ENCODE measurements at places on chromosomes 3 and 15.

- peak; percentile 48 for DNase-seq
These were observed 6.6 kb upstream of the RAB11A start for GRCh38 chr15:65862682-65863081.

DNA sequence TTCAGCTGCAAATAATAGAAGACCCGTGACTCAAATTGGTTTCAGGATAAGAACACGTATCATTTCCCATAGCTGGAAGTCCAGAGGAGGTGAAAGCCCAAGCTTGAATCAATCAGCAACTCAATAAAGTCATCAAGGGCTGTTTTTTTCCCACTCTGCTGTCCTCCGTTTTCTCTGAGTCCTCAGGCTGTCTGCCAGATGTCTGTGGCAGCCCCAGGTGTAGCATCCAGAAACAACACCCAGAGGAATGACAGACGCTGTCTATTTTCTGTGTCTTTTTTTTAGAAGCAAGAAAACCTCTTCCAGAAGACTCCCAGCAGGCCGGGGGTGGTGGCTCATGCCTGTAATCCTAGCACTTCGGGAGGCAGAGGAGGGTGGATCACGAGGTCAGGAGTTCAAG is 204.4 kb downstream of the FAM43A start:
- DNase-seq = no peak

DNA sequence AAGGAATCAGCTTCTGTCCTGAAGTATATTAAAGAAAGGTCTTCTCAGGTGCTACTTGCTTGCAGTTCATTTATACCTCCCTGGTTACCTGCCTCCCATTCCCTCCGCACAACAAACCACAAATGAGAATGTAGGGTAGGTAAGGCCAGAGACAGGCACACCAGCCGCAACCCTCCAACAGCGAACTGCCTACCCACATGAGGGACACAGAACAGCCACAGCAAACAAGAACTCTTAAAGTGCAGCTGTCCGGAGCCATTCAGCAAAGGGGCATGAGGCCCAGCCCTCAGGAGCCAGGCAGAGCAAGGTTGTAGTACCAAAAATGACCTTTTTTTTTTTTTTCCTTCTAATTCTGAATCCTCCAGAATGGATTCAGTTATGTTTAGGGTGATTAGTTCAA is 52.4 kb downstream of the SPSB4 start:
- no peak for DNase-seq

DNA sequence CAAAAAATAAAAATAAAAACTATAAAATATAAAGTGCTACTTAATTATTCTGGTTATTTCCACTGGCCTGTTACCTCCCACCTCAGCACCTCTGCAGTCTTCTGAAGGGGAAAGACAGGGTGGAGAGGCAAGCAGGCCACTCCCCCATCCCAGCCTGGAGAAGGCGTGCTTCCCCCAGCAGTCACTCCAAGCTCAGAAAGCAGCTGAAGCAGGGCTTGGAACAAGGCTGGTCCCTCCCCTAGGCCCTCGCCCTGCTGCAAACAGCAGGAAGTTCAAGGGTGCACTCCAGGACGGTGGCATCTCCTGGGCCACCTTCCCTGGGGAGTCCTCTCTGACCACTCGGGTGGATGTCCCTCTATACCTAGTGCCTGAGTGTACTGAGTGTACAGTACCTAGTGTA is 21.4 kb downstream of the CACNA2D2 start:
- no peak for DNase-seq

DNA sequence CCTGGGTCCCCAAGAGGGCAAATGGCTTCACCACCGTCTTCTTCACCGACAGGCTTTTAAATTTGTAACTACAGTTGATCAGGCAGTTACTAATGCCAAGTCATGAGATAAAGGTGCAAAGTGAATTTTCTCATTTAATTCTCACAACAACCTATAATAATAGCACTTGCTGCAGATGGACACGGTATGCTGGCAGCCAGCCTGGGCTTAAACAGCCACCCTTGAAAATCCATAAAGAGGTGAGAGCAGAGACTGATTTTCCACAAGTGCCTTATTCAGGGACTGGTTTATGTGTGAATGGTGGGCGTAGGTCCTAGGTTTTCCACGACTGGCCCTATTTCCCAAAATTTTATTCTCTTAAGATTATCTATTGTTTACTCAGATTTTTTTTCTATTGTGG is 117.8 kb downstream of the RAB11A start:
- no peak for DNase-seq

- no peak for DNase-seq
These were observed 54.6 kb downstream of the MCCC1 start for GRCh38 chr3:183044547-183045229.

Data from naive thymus-derived CD8-positive, alpha-beta T cell (primary cell).